Kidney (tissue), 22 donors: ENCODE measurements at places on chromosomes 2 and 18. TPM values are rescaled to one million over a fixed set of nuclear protein-coding genes. Genes with fewer than 3 reads are reported as not detected.

DNA sequence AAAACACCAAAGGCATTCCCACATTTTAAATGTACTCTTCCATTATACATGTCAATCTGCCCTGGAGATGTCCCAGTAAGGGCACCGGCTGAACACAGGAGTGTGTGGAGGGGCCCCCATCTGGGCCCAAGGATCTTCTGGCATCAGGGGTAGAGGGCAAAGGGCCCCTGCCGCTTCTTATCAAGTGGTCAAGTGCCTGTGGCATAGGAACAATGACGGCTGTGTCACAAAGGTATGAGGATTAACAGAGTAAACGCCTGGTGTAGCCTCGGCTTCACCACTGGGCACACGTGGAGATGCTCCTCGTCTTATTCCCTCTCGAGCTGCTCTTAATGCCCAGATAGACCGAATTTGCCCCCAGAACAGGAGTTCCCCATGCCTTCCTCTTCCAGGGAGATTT is 169.7 kb upstream of the GLI2 start:
- peaks cover 5% of the 10 kb centered on the region for H3K27me3 ChIP-seq
- no peaks in the 10 kb centered on the region for H3K36me3 ChIP-seq
- peaks cover 15% of the 10 kb centered on the region for H3K4me1 ChIP-seq
- no peak overlapping the region for H3K27ac ChIP-seq
- no peak overlapping the region for H3K4me3 ChIP-seq

GPR17 gene
- 0.39 TPM for polyA plus RNA-seq

GATA6 gene
- 1.7 TPM for polyA plus RNA-seq

PCARE gene
- polyA plus RNA-seq, result 1.3 TPM

NAT8 gene
- polyA plus RNA-seq, result 1,820 TPM

DNA sequence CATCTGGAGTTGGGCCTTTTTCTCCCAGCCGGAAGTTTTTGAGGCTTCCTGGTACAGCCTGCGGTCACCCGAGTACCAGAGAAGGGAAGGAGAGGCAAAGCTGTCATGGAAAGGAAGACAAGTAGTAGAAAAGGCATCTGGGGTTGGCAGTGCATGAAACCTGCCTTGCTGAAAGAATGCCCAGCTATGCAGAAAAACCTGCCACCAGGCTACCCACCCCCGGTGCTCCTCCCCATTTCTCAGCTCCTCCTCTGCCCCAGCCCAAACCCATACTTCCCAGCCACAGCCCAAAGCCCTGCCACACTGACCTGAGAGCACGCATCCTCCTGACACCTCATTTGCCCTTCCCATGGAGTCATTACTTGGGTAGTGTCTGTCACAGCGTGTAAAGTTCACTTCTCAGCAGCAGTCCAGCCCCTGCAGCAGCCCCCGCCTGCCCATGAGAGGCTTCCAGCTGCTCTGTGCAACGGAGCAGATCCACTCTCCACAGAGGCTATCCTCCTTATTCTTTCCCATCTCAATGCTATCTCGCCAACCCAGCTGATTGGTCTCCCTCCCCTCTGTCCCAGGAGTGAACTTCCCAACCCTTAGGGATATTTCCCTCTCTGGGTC is 40.4 kb upstream of the MAL start:
- H3K27ac ChIP-seq, result no peak overlapping the region
- H3K4me3 ChIP-seq, result no peak overlapping the region
- no peak for DNase-seq
- H3K27me3 ChIP-seq, result no peaks in the 10 kb centered on the region
- H3K4me1 ChIP-seq, result no peaks in the 10 kb centered on the region

DNA sequence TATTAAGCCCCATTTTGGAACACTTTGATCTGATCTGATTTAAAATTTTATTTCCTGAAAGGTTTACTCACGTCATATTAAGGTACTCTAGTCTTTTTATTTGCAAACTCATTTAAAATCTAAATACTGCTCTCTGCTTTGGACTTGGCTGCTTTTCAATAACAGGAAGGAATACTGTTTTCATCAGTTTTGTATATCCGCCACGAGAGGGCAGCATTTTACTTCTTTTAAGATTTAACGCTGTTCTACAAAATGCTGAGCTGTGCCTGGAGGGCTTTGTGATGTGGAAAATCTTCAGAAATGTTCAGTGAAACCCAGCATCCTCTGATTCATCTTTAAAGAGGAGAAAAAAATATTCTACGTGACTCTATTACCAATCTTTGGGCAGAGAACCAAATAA is 37.5 kb upstream of the SLC38A11 start:
- no peaks in the 10 kb centered on the region for H3K27me3 ChIP-seq
- no peak overlapping the region for H3K27ac ChIP-seq
- no peaks in the 10 kb centered on the region for H3K36me3 ChIP-seq
- DNase-seq, result peak; percentile 91
- H3K4me3 ChIP-seq, result no peak overlapping the region
- H3K4me1 ChIP-seq, result peaks cover 2% of the 10 kb centered on the region

PLCL1 gene
- polyA plus RNA-seq, result 13.6 TPM

GRCh38 chr2:54347622-54348021 is 91.6 kb upstream of the TSPYL6 start:
- H3K4me3 ChIP-seq, result no peak overlapping the region
- no peaks in the 10 kb centered on the region for H3K36me3 ChIP-seq
- no peak for DNase-seq
